ENCODE measurements at places on chromosomes 16 and 17.

GRCh38 chr17:81302861-81303333, 7.8 kb upstream of the SLC38A10 start:
- DNase-seq = no peak

DNA sequence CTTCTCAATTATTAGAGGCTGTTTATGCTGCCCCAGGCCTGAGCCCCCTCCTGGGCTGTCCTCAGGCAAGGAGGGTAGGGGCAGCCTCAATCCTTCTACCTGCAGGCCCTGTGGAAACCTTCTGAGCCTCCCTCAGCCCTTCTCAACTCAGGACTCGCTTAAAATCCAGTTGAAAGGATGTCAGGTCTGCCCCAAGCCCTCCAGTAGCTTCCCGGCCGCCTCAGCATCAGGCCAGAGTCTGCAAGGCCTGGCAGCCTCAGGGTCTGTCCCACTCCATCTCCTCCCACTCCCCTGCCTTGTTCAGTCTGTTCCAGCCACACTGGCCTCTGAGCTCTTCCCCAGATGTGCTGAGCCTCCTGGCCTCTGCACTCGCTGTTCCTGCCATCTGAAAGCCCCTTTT, 52.2 kb downstream of the KATNIP start:
- DNase-seq = no peak

DNA sequence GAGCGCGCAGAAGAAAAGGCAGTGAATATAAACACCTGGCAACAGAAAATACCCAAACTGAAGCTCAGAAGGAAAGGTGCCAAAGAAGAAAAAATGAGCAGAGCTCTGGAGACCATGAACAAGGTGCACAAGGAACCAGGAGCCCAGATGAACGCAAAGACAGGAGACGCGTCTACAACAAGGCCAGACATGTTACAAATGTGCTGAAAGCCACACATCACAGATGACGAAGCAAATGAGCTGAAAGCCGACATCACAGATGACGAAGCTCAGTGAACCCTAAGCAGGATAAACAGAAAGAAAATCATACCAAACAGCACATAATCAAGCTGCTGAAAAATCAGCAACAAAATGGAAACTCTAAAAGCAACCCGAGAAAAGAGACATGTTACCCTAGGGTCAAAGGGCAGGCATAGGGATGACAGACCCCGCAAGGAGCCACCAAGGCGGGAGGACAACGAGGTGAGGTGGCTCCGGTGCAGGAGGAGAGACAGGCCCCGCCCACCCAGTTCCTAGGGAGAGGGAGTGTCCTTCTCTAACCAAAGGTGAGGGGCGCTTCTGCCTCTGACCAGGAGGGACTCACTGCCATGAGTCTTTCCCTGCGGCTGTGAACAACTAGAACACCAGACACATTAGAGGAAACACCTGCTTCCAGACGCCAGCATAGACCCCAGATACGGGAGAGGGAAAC, 39.1 kb downstream of the CCDC57 start:
- DNase-seq = no peak

DNA sequence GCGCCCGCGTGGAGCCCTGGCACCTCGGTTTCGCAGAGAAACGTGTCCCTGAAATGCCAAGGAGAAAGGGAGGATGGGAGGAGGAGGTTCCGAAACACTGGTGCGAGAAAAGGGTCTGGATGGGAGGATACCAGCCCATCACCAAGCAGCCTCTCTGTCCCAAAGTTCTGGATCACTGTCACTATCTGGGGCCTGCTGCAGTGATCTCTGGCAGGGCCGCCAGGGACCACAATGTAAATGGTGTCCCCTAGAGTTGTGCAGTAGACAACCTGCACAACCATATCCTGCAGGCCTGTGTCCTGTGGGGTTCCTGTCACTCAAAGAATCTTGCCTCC, 229.3 kb downstream of the C16orf78 start:
- DNase-seq = no peak

- DNase-seq = no peak
Observed at GRCh38 chr17:45935710-45936509, 41.6 kb downstream of the MAPT start.

GRCh38 chr17:76951375-76951905, 83.2 kb downstream of the MGAT5B start:
- no peak for DNase-seq

DNA sequence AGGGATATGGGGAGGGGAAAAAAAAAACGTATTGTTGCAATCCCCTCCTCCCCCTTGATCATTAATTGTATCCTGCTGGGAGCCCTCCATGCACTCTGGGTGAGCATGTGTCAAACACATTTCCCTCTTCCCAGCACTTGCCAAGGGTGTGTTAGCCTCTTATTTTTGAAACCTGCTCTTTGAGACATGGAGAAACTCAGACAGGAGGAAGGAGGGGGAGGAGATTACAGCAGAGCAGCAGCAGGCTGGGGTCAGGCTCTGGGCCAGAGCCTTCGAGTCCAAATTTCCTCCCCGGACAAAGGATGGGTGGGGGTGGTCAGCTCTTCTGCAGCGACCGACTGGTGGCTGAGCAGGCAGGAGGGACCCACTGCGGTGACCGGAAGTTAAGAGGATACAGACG, 64.7 kb downstream of the SOX9 start:
- DNase-seq = no peak

- DNase-seq = no peak
Observed at GRCh38 chr17:9811086-9811485, 10.8 kb downstream of the GSG1L2 start.

All from muscle of back (tissue), 13 donors.